ENCODE measurements at places on chromosomes 1 and 21.

DNA sequence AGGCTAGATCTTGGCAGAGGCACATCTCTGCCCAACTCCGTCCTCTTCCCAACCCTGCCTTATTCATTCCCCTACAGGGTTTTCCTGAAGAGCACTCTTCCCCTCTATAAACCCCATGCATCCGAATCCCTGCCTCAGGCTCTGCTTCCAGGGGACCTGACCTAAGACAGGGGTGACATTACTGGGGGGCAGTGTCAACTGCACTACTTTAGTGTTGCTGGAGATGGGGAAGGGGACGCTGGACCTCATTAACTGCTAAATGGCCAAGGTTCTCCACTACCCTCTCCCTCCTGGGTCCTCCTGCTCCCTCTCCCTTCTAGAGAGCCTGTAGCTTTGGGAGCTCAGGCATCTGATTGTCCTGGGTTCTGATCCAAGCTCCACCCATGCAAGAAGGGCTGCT lies 126.2 kb downstream of the GRIK3 start:
- no peak for DNase-seq

GRCh38 chr1:247337250-247337746 lies 5.6 kb upstream of the ZNF496 start:
- DNase-seq, result no peak

GRCh38 chr1:35269201-35269988 lies 886 bp downstream of the ZMYM4 start:
- no peak for DNase-seq

DNA sequence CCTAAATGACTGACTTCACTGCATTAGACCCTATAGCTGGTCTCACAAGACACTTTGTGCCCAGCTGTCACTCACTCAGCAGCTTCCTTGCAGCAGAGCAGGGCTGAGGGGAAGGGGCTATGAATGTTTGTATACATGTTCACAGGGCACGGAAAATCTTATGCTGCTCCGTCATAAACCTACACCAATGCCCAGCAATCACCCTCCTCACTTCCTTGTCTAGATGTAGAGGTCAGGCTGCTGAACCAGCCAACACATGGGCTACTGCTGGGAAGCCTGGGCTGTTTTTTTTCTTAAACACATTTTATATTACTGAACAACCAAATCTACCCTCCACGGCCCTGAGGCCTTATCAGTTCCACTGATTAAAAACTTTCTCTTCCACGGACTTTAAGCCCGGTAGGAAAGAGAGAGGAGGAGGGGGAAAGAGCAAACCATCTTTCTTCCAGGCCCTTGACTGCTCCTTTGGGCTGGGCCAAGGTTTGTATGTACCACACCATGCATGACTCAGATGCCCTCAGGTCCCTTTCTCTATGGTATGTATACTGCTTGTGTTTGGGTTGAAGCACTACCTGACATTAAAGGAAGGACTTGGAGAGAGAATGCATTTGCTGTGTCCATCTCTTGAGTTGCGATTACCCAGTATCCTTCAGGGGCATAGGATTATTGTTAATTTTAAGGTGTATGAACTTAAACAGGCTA lies 12.7 kb downstream of the MTFR1L start:
- DNase-seq, result no peak

DNA sequence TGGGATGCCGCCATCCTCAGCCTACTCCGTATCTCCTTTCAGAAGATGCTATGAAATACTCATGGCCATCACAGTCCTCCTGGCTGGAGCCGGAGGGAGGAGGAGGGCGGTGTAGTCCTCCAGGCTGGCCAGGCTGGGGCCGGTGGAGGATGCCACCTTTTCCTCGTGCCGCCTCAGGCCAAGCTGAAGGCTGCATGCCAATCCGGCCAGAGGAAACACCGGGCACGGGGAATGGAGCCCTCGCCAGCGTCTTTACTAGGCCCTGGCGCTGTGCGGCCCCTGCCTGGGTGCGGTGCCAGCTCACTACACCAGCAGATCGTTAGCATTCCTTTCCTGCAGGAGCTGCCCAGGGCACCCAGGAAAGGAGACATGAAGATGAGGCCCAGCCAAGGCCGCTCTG lies 70.1 kb downstream of the CASZ1 start:
- no peak for DNase-seq

GRCh38 chr1:177928194-177928593 lies 41.7 kb downstream of the SEC16B start:
- no peak for DNase-seq

GRCh38 chr1:88208389-88208788 lies 475.7 kb upstream of the PKN2 start:
- no peak for DNase-seq

GRCh38 chr21:14737922-14738321 lies 191.8 kb upstream of the SAMSN1 start:
- DNase-seq, result peak; percentile 78

DNA sequence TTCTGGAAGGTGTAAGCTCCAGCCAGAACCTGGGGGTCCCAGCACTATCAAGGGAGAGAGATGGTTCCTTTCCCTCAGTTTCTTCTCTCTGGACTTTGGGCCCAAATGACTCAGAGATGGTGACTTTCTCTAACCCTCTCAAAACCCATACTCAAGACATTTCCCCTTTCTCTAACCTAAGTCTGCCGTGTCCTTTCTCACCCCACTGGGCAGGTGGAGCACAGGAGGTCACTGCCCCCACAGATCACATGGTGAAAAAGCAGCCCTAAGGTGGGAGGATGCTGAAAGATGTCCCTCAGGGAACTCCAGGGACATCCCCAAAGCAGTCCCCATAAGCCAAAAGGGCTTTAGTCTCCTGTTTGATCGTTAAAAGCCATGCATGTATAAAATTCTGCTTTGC lies 173.7 kb downstream of the HIVEP3 start:
- no peak for DNase-seq

DNA sequence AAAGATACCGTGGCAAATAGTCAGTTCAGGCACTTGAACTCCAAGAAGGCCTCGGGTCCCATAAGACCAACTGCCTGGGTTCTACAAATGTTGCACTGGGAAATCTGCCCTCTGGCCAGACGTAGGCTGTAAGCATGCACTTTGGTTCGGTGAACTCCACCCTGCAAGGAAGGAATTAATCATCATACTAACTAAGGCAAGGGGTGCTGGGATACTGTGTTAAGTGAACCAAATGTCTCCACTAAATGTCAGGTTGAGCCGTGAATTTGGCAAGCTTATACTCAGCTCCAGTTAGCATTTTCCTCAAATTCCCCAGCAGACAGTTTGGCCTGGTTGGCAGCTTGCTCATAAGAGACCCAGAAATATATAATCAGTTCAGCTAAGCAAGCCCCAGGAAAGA lies 385.9 kb downstream of the GPATCH2 start:
- DNase-seq, result no peak

DNA sequence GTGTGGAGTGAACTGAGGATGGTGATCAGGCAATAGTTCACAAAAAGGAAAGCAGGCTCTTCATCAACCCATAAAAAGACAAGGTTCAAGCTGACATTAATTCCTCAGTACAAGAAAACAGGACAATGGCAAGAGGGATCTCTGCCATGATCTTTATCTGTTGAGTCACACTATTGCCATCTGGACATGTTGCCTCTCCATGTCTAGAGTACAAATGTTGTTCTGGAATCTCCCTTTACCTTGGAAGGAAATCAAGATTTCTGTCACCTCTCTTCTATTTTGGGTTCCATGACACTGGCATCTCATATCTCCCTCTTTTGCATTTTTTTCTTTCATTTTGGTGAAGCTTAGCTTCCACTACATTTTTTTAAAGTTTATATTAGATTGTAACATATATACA lies 329.1 kb downstream of the USP25 start:
- no peak for DNase-seq

- DNase-seq, result no peak
Observed at GRCh38 chr1:43776043-43776761, 68.9 kb downstream of the ST3GAL3 start.

DNA sequence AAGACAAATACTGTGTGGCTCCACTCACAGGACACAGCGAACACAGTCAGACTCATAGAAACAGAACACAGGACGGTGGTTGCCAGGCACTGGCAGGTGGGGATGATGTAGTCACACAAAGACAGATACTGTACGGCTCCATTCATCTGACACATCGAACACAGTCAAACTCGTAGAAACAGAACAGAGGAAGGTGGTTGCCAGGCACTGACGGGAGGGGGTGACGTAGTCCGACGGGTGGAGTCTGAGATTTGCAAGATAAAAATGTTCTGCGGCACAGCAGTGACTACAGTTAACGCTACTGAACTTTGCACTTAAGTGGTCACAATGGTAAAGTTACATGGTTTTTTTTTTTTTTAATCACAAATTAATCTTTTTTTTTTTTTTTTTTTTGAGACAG lies 18.7 kb downstream of the C21orf58 start:
- DNase-seq, result no peak

GRCh38 chr1:193338194-193338593 lies 151.8 kb upstream of the B3GALT2 start:
- no peak for DNase-seq

DNA sequence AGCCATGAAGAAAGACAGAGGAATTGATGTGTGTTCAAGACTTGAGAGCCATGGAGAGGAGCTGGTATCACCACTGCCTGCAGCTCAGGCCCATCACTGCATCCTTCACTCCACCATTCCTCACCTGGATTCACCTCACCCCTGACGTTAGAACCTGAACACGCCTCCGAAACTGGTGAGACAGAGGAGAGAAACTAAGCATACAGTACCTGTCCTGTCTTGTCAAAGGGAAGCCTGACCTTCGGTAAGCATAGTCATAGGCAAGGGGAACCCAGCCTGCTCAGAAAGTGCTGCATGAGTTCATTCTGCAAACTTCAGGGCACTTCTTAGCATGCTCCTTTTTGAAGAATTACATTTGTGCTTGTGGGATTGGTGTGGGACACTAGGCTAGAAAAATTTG lies 425.8 kb downstream of the DSCAM start:
- DNase-seq, result no peak

DNA sequence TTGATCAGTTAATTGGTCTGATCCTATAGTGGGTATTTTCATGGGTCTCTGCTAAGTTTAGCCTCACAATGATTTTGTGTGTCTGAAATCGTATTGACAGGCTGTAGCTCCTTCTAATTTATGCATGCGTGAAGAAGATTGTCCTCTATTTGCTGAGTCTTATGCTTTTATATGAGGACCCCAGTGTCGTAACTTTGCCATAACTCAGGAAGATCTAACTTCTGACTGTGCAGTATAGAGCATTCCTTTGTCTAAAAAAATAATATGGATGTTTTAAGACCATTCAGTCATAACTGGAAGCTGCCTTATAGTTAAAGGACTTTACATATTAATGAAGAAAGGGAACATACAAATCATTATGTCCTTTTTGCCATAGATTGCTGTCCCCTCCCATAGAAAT lies 73.3 kb downstream of the CAMTA1 start:
- DNase-seq, result no peak

GRCh38 chr1:53260631-53261247 lies 22.4 kb upstream of the MAGOH start:
- DNase-seq, result no peak

DNA sequence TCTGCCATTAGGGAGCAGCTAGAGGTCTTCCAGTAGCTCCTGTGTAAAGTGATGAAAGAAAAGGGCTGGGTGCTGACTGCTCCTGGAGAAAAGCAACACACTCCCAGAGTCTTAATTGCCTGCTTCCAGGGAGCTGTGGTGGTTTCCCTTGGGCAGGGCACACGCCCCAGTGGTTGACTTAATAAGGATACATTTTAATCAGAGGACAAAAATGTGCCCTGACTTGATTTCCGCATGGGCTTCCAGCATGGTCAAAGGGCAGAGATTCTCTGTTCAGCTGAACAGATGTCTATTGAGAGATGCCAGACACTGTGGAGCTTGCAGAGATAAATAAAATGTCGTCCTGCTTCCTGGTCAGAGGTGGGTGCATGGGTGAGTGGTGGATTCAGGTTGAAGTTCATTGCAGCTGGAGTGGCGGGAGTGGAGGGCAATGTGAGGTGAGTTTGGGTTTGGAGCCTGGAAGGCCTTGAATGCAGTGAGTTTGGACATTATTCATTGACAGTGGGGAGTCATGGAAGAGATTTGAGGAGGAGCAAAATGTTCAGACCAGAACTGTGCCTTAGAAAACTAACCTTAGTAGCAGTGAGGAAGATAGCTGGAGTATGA lies 16.0 kb downstream of the QSOX1 start:
- no peak for DNase-seq

DNA sequence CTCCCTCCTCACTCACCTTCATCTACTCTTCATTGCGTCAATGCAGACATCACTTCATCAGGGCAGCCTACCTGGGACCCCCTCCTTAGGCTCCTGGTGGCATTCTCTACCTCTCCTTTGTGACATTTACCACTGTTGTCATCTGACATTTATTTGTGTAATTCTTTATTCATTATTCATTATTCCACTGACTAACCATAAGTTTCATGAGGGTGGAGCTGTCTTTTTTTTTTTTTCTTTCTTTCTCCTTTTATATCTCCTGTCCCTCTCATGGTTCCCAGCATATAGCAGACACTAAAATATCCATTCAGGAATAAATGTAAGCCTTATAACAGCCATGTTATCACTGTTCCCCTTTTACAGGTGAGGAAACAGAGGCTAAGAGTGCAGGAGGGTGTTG lies 126.8 kb downstream of the KAZN start:
- no peak for DNase-seq

- DNase-seq, result peak; percentile 36
Observed at GRCh38 chr1:39575191-39576015, 1.2 kb downstream of the PABPC4 start.

DNA sequence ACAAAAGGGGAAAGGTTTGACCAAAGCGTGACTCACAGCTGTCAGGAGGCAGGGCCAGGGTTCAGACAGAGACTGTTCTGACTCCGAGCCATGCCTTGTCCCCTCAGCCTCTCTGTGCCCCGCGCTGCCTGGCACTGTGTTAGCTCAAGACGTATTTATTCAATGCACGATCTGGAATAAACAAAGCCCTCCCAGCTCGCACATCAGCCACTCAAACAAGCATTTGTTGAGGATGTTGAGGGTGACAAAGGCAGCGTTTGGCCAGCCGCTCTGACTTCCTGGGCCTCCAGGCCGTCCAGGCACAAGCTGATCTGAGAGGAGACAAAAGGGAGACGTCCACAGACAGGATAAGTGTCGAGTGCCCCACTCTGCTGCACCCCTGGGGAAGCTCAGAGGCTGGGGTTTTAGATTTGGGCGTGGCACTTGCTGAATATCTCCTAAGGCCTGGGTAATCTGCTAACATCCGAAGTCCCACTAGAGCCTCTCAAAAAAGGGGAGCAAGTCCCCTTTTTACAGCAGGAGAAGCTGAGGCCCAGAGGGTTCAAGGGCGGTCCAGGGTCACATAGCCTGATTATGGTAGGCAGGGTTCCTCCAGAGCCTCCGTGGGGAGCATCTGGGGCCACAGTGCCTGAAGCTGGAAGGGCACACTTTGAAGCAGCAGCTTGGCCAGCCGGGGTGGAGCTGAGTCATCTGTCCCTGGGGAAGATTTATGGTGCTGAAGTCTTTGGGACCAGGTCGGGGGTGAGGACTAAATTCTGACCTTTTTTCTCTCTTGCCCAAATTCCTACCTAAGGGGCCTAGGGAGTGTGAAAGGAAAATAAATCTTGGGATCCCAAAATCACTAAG lies 95.9 kb downstream of the SPSB1 start:
- no peak for DNase-seq

Measured in CD4-positive, alpha-beta T cell treated with Interleukin-6 at 100 ng/mL for 8 hours (primary cell).